ENCODE measurements at places on chromosomes 13 and 19. TPM values are rescaled to one million over a fixed set of nuclear protein-coding genes. Genes with fewer than 3 reads are reported as not detected.

The ZNF550 gene
- 8.2 TPM for polyA plus RNA-seq

- no peak for DNase-seq
Observed at GRCh38 chr19:21934131-21934530, 76.6 kb downstream of the ZNF208 start.

DNA sequence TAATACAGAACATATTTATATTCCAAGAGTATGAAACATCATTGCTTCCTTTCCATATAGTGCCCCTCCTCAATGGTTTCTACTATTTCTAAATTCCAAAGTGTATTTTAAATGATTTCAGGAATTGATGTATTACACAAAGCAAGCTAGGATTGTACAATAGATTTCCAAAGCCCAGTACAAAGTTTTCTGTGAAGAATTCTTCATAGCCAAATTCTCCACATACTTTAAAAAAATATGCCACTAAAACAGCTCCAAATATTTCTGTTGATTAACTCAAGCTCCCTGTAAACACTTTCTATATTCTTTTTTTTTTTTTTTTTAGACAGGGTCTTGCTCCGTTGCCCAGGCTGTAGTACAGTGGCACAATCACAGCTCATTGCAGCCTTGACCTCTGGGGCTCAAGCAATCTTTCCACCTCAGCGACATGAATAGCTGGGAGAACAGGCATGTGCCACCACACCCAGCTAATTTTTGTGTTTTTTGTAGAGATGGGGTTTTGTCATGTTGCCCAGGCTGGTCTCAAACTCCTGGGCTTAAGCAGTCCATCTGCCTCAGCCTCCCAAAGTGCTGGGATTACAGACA lies 50.6 kb downstream of the ELF1 start:
- DNase-seq, result no peak

GRCh38 chr13:107531180-107531579 lies 684.2 kb downstream of the LIG4 start:
- no peak for DNase-seq

- DNase-seq, result no peak
Observed at GRCh38 chr19:46753420-46754155, 7.3 kb upstream of the STRN4 start.

GRCh38 chr13:24693862-24694471 lies 13.8 kb downstream of the ATP12A start:
- DNase-seq, result no peak

- no peak for DNase-seq
Observed at GRCh38 chr19:43798546-43799409, 3.5 kb downstream of the LYPD5 start.

- DNase-seq, result no peak
Observed at GRCh38 chr13:41130356-41130755, 2.2 kb downstream of the KBTBD6 start.

DNA sequence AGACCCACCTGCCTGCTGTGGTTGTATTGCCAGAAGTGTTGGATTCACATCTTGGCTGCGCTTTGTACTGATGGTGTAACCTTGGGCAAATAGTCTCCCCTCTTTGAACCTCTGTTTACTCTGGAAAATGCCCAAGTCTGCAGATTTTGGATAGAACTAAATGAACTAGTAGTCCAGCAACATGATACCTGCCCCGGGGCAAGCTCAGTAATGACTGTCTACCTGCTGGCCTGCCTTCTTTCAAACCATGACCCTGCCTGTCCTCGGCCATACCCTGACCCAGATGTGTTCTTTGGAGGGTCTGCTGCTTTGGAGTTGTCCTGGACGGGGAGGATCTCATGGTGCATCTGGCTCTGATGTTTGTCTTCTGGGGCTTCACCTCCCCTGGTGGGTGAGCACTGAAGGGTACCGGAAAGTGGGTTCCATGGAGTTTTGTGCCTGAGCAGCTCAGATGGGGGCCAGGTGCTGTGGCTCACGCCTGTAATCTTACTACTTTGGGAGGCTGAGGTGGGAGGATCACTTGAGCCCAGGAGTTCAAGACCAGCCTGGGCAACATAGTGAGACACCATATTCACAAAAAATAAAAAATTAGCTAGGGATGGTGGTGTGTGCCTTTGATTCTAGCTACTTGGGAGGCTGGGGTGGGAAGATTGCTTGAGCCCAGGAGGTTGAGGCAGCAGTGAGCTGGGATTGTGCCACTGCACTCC lies 59.5 kb downstream of the TNFRSF19 start:
- DNase-seq, result no peak

GRCh38 chr19:13600091-13600490 lies 93.8 kb upstream of the CACNA1A start:
- DNase-seq, result no peak

DNA sequence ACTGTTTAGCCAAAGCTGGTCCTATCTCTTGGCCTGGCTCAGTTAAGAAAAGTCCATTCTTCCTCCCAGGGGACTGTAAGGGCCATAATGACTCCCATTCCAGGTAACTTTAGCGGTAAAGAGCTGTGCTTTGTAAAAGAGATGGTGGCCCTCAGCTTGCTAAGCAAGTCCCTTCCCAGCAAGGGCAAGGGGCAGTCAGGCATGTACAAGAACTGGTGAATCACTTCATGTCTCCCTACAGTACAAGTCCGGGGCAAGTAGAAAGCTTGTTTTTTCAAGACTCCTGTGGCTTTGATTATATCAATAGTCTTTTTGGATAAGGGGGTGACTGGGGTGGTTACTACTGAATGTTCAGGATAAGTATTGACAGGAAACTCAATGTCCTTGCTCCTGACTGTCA lies 88.9 kb downstream of the SLC25A15 start:
- DNase-seq, result no peak

- no peak for DNase-seq
Observed at GRCh38 chr19:6707011-6707657, 13.3 kb downstream of the C3 start.

Measured in AG04450 (cell line).